ENCODE measurements at places on chromosomes 12 and 14.

DNA sequence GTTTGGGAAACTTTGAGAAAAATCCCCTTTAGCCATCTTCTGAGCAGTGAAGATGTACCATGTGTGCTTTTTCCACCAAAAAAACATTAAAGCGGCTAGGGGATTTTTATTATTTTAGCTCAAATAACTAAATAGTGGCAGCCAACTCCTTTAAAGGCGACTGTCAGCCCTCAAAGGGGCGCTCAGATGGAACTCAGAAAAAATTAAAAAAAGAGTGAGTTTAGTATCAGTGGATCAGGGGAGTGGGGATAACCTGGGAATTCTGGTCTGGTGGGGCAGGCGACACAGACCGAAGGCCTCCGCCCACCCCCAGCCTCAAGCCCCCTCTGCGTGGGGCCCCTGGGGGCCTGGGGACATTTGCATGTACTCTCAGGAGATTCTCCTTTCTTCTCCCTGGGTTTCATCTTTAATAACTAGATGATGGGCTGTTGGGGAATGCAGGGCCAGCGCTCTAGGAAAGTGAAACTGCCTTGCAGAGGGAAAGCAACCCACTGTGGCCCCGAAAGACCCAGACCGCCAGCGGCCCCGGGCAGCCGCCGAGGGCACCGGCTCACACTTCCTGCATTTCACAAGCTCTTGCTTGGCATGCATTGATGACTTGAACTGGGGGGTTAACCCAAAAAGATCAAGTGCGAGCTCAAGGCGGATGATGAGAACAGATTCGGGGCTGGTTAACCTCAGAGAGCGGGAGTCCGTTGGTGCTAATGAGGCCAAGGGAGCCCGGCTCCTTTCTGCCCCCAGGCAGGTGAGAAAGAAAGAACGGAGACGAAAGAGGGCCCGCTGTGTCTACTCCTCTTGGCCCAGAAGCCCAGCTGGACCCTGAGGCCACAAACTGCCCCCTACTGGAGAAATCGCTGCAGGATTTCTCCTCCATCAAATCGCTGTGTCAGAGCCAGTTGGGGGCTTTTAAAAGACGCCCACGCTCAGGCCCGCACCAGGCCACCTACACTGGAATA is 7.3 kb upstream of the BATF start:
- DNase-seq, result no peak

GRCh38 chr12:94148739-94149118 is 352 bp downstream of the PLXNC1 start:
- no peak for DNase-seq

- no peak for DNase-seq
These were observed 129.9 kb downstream of the CPNE8 start for GRCh38 chr12:38775457-38775856.

DNA sequence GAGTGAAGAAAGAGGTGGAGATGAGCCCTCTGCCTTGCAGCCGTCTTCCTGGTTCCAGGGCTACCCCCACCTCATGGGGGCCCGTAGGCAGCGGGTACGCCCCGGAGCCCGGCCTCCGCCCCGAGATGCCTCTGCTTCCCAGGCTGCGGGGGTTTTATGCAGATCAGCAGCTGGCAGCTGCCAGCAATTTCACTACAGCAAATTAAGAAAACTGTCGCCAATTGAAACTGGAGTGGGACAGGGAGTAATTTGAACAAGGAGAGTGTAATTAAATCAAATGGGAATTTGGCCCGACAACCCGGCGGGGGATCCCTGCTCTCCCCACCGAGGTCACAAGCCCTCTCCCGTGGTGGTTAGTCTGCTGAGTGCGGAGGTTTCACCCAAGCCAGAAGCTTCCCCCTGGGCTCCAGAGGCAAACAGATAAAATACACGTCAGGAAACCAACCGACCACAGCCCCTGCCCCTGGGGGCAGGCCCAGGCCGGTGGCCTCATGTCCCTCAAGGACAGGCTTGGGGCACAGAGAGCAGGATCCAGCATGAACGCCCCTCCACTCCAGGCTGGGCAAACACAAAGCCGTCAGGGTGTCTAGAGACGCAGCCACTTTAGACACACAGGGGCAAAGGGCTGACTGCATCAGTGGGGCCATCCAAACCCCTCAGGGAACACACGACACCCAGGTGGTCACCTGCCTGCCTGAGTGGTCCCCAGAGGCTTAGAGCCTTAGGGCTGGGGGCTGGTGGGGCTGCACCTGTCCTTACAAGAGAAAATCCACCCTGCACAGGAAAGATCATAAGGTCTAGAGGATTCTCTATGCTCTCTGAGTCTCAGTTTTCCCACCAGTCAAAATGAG is 53.8 kb downstream of the TESC start:
- DNase-seq, result no peak

- DNase-seq, result no peak
These were observed 472.0 kb downstream of the RGS6 start for GRCh38 chr14:72404106-72404774.

DNA sequence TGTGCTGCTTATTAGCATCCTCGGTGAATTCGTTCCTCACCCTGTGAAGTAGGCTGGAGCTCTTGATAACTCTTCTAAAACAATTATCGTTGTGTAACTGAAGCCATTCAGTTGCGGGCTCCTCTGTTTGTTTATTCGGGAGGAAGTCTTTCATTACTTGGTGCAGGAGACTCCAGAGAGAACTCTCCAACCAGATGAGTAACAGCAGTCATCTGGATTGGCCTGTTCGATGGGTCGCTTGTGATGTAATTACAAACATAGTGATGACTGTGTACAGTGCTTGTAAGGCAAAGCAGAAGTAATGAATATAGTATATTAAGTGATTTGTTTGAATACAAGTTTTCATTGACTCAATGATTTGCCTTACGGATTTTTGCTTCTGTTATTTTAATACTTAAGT is 10.9 kb downstream of the ATP6V0A2 start:
- no peak for DNase-seq

DNA sequence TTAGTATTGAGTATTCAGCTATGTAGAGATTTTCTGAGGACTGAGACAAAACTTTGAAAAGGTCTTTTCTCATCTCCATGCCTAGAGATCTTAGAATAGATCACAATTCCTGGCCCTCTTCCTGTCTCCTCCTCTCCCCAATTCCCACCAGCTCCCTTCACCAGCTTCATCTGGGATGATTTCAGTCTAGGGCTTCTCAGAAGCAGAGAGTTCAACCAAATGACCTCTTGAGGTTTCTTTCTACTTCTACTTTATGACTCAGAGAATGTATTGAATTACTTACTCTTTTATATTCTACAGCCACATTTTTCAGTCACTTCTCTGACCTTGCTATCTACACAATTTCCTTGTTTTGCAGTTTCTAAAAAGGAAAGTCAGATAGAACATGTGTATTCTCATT is 19.4 kb upstream of the SNX6 start:
- no peak for DNase-seq

- DNase-seq, result no peak
These were observed 15.0 kb downstream of the SRP54 start for GRCh38 chr14:34997762-34998161.

GRCh38 chr14:53390008-53390407 is 236.9 kb upstream of the DDHD1 start:
- no peak for DNase-seq

DNA sequence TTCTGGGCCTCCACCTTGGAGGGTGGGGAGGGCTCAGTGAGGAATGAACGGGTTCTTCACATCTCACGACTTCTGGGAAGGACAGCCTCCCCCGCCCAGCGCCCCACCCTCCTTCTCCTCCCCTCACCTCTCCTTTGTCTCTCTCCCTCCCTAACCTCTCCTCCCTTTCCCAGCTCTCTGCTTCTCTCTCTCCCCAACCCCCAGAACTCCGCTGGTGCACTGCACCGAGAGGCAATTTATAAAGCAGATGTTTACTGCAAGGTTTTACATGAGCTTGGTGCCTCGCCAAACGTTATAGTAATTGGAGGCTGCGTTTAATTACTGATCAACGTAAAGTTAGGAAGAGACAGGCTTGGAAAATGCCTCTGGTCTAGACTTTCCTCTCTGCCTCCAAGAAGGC is 42.9 kb upstream of the FAM222A start:
- no peak for DNase-seq

- DNase-seq, result no peak
These were observed 206.5 kb downstream of the ETV6 start for GRCh38 chr12:11855983-11856374.

GRCh38 chr14:22798528-22798927 is 16.7 kb downstream of the SLC7A7 start:
- DNase-seq, result no peak

GRCh38 chr12:98980508-98980907 is 335.4 kb downstream of the APAF1 start:
- no peak for DNase-seq

DNA sequence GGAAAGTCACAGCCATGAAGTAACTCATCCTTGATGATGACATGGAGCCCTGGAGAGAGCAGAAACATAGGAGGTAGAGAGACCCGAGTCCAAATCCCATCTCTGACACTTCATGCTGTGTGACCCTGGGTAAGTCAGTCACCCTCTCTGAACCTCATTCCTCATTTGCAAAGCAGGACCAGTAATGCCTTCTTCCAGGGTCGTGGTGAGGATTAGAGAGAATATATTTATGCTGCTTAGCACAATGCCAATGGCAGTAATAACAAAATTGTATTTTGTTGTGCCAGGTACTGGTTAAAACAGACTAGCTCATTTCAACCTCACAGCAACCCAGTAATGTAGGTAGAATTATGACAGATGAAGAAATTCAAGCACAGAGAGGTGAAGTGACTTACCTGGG is 13.9 kb upstream of the RBM19 start:
- no peak for DNase-seq

All from activated CD4-positive, alpha-beta T cell treated with anti-CD3 and anti-CD28 coated beads for 24 hours (primary cell).